ENCODE measurements at places on chromosomes 7 and 10. TPM values are rescaled to one million over a fixed set of nuclear protein-coding genes. Genes with fewer than 3 reads are reported as not detected.

DNA sequence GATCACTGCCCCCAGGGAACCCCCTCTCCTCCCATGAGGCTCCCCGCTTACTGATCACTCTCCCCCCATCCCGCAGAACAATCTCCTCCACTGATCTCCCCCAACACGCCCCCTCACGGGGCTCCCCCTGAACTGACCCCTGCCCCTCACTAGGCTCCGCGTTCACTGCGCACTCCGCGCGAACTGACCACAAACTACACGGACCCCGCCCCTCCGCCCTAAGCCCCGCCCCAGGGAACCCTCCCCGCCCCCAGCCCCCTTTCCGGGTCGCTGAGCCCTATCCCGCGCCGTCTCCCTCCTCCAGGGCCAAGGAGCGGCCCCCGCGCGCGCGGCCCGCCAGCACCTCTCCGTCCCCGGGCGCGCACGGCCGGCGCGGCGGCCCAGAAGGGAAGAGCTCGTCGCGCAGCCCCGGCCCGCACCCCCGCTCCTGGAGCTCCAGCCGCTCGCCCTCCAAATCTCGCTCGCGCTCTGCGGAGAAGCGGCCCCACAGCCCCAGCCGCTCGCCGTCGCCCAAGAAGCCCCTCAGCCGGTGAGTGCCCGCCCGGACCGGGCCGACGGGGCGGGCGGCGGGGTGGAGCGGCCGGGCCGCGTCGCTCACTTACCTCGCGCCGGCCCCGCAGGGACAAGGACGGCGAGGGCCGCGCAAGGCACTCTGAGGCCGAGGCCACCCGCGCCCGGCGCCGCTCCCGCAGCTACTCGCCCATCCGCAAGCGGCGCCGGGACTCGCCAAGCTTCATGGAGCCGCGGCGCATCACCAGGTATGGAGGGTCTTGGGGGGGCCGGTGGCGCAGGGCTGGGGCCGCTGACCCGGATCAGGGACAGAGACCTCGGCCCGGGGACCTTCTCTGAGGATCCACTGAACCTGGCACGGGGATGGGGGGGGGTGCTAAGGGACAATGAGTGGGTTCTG is 19.9 kb upstream of the HSPB1 start:
- H3K4me3 ChIP-seq = peak overlapping the region; percentile 64
- no peaks in the 10 kb centered on the region for H3K4me1 ChIP-seq
- H3K27ac ChIP-seq = no peak overlapping the region
- no peaks in the 10 kb centered on the region for H3K36me3 ChIP-seq

The CNPY4 gene
- total RNA-seq = 8.3 TPM

DNA sequence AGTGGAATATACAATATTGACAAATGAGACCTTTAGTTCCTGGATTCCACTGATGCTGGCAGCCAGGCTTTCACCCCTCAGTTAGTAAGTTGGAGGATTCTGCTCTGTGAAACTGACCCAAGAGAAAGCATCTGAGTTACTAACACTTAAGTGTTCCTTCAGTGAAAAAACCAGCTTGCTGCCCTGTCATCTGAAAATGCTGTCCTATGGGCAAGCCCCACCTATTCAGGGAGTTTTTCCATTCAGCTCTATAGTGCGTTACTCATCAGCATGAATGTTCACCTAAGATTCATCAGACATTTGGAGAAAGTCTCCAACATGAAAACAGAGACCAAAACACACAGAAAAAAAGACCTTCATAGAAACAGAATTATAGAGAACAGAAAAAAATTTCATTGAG is 37.9 kb downstream of the PRPF18 start:
- DNase-seq = no peak
- H3K4me3 ChIP-seq = no peak overlapping the region
- H3K4me1 ChIP-seq = no peaks in the 10 kb centered on the region
- H3K36me3 ChIP-seq = no peaks in the 10 kb centered on the region

The HOXA9 gene
- total RNA-seq = not detected

DNA sequence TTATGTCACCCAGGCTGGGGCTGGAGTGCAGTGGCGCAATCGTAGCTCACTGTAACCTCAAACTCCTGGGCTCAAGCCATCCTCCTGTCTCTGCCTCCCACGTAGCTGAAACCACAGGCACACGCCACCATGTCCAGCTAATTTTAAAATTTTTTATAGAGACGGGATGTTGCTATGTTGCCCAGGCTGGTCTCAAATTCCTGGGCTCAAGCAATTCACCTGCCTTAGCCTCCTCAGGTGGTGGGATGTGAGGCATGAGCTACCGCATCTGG is 123.2 kb upstream of the PARD3 start:
- no peaks in the 10 kb centered on the region for H3K36me3 ChIP-seq
- no peak for DNase-seq
- no peaks in the 10 kb centered on the region for H3K27me3 ChIP-seq
- H3K4me1 ChIP-seq = peaks cover 6% of the 10 kb centered on the region
- H3K4me3 ChIP-seq = no peak overlapping the region
